ENCODE measurements at places on chromosomes 3 and 15.
A peak's percentile ranks its signal among the peaks of the same experiment; 100 is the strongest.

DNA sequence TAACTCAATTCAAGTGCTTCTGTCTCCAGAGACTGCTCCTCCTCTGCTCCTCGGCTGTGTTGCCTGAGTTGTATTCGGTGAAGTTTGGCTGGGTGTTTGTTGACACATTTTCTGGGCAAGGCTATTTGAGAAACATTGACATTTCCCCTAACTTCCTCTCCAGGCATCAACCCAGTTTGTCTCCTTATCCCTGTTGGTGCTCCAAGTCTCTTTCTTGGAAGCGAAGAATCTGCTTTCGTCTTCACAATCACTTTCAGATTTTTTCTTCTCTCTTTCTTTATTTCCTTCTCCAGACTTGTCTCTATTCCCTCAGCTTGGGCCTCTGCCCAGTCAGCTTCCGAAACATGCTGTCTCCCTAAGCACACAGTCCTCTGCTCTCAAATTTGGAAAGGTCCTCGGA is 84.7 kb downstream of the ETV5 start:
- DNase-seq = no peak

- DNase-seq = no peak
Measured at GRCh38 chr15:25333049-25333448, 105.8 kb downstream of the UBE3A start.

- no peak for DNase-seq
Measured at GRCh38 chr3:151047636-151048035, 37.8 kb upstream of the MED12L start.

- no peak for DNase-seq
Measured at GRCh38 chr15:62566248-62566647, 401.2 kb upstream of the C2CD4B start.

DNA sequence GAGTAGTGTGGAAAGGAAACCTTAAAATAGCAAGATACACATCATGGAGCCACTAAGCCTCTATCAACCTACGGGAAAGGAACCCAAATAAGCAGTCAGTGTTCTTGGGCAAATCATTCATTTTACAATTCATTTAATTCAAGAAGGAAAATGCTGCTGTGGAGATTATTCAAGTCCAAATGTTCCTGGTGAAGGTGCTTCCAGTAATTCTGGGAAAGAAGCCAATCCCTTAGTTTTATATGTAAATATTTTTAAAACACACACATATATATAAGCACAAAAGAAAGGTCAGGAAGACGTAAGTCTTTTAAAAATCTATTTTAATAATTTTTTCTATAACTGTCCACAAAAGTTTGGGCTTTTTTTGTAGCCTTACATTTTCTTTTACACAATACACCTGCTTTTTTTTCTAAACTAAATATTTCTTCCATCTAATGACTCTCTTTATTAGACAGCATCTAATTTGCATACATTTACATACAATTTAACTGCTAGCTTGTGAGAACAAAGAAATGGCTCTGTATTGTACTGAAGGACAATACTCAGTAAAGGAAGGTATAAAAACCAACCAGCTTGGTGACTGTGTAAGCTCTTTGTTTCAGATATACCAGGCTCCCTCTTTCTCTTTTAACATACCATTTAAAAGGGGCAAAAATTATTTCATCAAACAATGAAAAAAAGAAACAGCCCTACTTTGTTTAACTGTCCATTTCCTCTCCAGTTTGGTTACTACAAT is 269.5 kb downstream of the ZBTB20 start:
- DNase-seq = no peak

DNA sequence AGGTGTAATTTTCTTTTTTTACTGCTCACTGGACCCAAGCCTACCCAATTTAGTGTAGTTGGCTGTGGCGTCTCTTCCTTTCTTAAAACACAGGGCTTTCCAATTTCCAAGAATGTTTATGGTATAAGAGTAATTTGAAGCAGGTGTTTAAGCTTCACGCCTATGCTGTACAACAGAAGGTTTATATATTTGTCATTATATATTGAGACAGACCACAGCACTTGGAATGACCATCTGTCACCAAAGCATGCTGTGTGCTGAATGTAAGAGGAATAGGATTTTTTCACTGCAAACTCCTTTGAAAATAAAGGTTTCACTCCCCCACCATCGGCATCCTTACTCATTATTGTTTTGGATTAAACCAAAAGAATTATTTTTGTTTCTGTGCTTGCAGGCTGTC is 325.7 kb downstream of the OTOL1 start:
- peak; percentile 20 for DNase-seq

GRCh38 chr3:48532977-48533337 is 23.6 kb downstream of the PFKFB4 start:
- DNase-seq = no peak

- no peak for DNase-seq
Measured at GRCh38 chr15:82040390-82040789, 5.4 kb downstream of the MEX3B start.

DNA sequence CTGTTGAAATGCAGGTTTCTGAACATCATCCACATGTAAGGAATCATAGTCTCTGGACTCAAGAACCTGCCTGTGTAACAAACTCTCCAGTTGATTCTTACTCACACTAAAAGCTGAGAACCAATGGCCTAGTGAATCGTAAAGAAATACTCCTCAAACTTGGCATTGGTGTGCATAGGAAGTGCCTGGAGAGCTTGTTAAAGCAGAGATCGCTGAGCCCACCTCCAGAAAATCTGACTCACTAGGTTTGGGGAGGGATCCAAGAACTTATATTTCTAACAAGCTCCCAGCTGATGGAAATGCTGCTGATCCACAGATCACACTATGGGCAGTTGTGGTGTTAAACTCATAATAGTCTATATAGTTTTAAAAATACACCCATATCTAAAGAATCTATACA is 55.8 kb upstream of the LMCD1 start:
- no peak for DNase-seq

Data from NCI-H1694 treated with DMSO at 0.1 percent for 48 hours (cell line).